HFFc6 (cell line): ENCODE measurements at places on chromosomes 7 and 10.
A peak's percentile ranks its signal among the peaks of the same experiment; 100 is the strongest.

- DNase-seq, result no peak
- no peak overlapping the region for H3K27ac ChIP-seq
- H3K4me1 ChIP-seq, result no peaks in the 10 kb centered on the region
- H3K27me3 ChIP-seq, result no peaks in the 10 kb centered on the region
- no peak overlapping the region for H3K4me3 ChIP-seq
- no peaks in the 10 kb centered on the region for H3K36me3 ChIP-seq
Measured at GRCh38 chr7:54483523-54483922, 58.7 kb upstream of the VSTM2A start.

- peak overlapping the region; percentile 75 for H3K27ac ChIP-seq
- peaks cover 53% of the 10 kb centered on the region for H3K4me1 ChIP-seq
- H3K4me3 ChIP-seq, result peak overlapping the region; percentile 42
- DNase-seq, result peak; percentile 68
- no peaks in the 10 kb centered on the region; the same call in 1 of the 2 replicates for H3K27me3 ChIP-seq
Measured at GRCh38 chr7:80614851-80615271, 23.6 kb upstream of the CD36 start.

DNA sequence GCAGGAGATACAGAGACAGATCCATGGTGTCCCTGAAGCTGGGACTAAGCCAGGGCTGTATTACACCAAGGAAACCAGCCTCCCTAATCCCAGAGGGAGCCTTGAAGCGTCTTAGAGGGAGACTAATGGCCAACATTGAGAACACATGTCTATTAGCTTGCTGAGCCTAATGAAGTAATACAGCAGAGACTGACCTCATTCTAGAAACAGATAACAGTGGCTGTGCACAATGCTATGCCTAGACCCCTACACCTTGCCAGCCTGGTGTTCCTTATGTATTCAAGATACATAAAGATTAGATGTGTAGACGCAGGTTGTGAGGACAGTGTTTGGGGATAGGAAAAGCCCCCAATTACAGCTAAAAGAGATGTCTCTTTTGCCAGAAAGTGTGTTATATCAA, 19.1 kb downstream of the GRM8 start:
- no peak overlapping the region for H3K27ac ChIP-seq
- no peak for DNase-seq
- H3K36me3 ChIP-seq, result no peaks in the 10 kb centered on the region
- H3K27me3 ChIP-seq, result no peaks in the 10 kb centered on the region; the same call in 1 of the 2 replicates
- H3K4me1 ChIP-seq, result no peaks in the 10 kb centered on the region
- no peak overlapping the region for H3K4me3 ChIP-seq

- DNase-seq, result no peak
- no peaks in the 10 kb centered on the region for H3K4me1 ChIP-seq
- H3K4me3 ChIP-seq, result no peak overlapping the region
- H3K36me3 ChIP-seq, result no peaks in the 10 kb centered on the region
- no peak overlapping the region for H3K27ac ChIP-seq
Measured at GRCh38 chr10:129864082-129864481, 100.0 kb downstream of the EBF3 start.

GRCh38 chr7:131080754-131081153, 246.9 kb upstream of the MKLN1 start:
- no peak for DNase-seq
- H3K27me3 ChIP-seq, result peaks cover 2% of the 10 kb centered on the region
- H3K27ac ChIP-seq, result no peak overlapping the region
- no peak overlapping the region for H3K4me3 ChIP-seq
- peaks cover 30% of the 10 kb centered on the region for H3K4me1 ChIP-seq

DNA sequence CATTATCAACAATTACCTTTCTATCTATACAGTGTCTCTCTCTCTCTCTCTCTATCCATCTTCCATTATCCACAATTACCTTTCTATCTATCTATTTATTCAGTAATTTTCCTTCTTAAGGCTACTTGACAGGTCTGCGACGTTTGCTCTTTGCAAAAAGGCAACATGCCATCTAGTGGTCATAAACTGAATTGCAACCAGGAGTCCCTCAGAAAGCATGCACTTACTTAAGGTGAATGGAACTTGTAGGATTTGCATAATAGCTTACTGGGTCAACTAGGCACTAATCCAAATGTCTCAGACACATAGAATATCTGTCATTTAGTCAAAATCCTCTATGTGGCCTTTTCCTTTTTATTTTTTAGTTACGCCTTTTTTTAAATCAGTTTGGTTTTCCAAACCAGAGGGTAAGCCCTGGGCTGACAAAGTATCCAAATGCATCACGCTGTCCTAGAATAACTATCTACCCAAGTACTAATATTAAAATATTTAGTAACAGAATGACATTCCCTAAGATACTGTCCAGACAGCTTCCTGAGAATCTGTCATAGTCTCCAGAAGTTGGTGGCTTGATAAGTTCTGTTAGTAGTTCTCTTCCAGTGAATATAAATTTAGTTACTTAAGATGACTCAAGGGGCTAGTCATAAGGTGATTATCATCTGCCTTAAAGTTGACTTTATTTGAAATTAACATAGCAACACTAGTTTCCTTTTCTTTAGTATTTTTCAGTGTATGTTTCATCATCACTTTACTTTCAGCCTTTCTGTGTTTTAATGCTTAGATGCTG, 208.3 kb downstream of the PPP1R3A start:
- H3K4me3 ChIP-seq, result no peak overlapping the region
- no peaks in the 10 kb centered on the region for H3K36me3 ChIP-seq
- H3K27me3 ChIP-seq, result no peaks in the 10 kb centered on the region
- peak; percentile 75 for DNase-seq
- H3K4me1 ChIP-seq, result no peaks in the 10 kb centered on the region
- no peak overlapping the region for H3K27ac ChIP-seq

DNA sequence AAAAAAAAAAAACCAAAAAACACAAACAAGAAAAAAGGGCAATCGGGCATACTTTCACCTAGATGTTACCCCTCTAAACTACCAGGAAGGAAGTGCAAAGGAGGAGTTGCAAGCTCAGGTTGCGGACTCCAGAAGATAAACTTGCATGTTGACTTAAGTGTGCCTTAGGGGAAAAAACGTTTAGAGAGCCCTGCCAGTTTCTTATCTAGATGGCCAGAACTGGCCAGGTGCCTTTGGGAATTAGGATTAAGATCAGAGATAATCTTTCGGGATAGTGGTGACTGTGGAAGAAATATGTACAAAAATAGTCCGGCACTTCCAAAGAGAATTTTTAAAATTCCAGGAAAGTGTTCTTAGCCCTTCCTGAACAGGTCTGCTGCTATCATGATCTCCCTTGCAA, 17.6 kb downstream of the EVX1 start:
- DNase-seq, result no peak
- H3K36me3 ChIP-seq, result no peaks in the 10 kb centered on the region
- H3K27me3 ChIP-seq, result peaks cover 7% of the 10 kb centered on the region; the same call in 1 of the 2 replicates
- no peak overlapping the region for H3K4me3 ChIP-seq

GRCh38 chr7:156943091-156944041, 6.1 kb upstream of the NOM1 start:
- H3K4me1 ChIP-seq, result no peaks in the 10 kb centered on the region; the same call in 1 of the 2 replicates
- no peak overlapping the region; the same call in 1 of the 2 replicates for H3K4me3 ChIP-seq
- no peak for DNase-seq
- H3K36me3 ChIP-seq, result peaks cover 5% of the 10 kb centered on the region; the same call in 1 of the 2 replicates
- peaks cover 25% of the 10 kb centered on the region for H3K27me3 ChIP-seq

- peaks cover 2% of the 10 kb centered on the region; the same call in 1 of the 2 replicates for H3K27me3 ChIP-seq
- H3K4me3 ChIP-seq, result no peak overlapping the region
- no peaks in the 10 kb centered on the region for H3K36me3 ChIP-seq
- DNase-seq, result no peak
Measured at GRCh38 chr10:96228408-96228994, 42.9 kb downstream of the BLNK start.

- no peak overlapping the region for H3K4me3 ChIP-seq
- H3K27ac ChIP-seq, result no peak overlapping the region
- H3K36me3 ChIP-seq, result peaks cover 18% of the 10 kb centered on the region; the same call in 1 of the 2 replicates
- no peak for DNase-seq
Measured at GRCh38 chr10:114131094-114131493, 42.9 kb downstream of the CCDC186 start.

GRCh38 chr7:4700577-4701235, 18.6 kb downstream of the FOXK1 start:
- peaks cover 2% of the 10 kb centered on the region; the same call in 1 of the 2 replicates for H3K27me3 ChIP-seq
- H3K4me1 ChIP-seq, result peaks cover 23% of the 10 kb centered on the region
- H3K4me3 ChIP-seq, result no peak overlapping the region
- H3K36me3 ChIP-seq, result no peaks in the 10 kb centered on the region
- peak overlapping the region; percentile 83 for H3K27ac ChIP-seq

GRCh38 chr7:132123773-132124172, 452.5 kb downstream of the PLXNA4 start:
- H3K4me1 ChIP-seq, result peaks cover 8% of the 10 kb centered on the region
- H3K27ac ChIP-seq, result no peak overlapping the region
- H3K27me3 ChIP-seq, result peaks cover 16% of the 10 kb centered on the region
- no peaks in the 10 kb centered on the region for H3K36me3 ChIP-seq

DNA sequence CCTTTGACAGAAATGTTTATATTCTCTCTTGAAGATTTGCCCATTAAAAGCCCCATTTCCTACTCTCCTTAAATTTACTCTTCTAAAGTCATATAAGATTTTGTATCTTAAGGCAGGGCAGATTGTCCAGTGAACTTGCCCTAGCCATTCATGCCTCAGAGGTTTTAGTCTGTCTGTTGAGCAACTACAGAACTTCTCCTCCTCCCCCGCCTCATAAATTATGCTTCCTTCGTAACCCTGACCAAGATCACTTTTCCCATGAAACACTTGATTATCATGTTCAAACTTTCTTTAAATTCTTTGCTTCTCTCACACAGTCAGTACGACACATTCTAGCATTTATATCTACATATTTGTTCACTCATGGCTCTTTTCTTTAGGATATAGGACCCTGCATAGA, 621.3 kb downstream of the ANKRD7 start:
- no peak overlapping the region for H3K27ac ChIP-seq
- no peaks in the 10 kb centered on the region for H3K4me1 ChIP-seq
- H3K4me3 ChIP-seq, result no peak overlapping the region
- no peaks in the 10 kb centered on the region for H3K27me3 ChIP-seq
- H3K36me3 ChIP-seq, result no peaks in the 10 kb centered on the region

DNA sequence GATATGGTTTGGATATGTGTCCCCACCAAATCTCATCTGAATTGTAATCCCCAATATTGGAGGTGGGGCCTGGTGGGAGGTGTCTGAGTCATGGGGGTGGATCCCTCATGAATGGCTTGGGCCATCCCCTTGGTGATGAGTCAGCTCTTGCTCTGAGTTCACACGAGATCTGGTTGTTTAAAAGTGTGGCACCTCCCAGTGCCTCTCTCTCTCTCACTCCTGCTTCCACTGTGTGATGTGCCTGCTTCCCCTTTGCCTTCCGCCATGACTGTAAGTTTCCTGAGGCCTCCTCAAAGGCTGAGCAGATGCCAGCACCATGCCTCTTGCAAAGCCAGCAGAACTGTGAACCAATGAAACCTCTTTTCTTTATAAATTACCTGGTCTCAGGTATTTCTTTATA, 4.8 kb upstream of the GCK start:
- H3K27ac ChIP-seq, result peak overlapping the region; percentile 8; the same call in 1 of the 2 replicates
- peaks cover 7% of the 10 kb centered on the region for H3K27me3 ChIP-seq
- no peak overlapping the region for H3K4me3 ChIP-seq
- DNase-seq, result peak; percentile 17

DNA sequence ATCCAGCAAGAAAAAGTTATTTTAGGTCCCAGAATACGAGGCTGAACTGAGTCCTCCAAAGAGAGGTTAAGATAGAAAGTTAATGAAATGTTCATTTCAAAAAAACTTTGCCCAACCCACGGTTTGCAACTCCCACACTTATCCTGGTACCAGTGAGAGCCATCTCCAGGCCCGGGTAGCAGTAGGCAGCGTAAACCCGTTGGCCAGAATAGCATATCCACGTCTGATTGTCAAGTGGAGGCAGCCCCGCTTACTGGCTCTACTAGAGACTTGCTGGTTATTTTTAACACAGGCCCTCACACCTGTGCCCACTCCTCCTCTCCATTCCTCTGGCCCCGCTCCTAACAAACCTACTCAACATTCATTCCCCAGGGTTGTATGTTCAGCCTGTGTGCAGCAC, 109.7 kb downstream of the HIP1 start:
- H3K4me1 ChIP-seq, result peaks cover 8% of the 10 kb centered on the region; the same call in 1 of the 2 replicates
- H3K27ac ChIP-seq, result no peak overlapping the region
- peaks cover 2% of the 10 kb centered on the region; the same call in 1 of the 2 replicates for H3K27me3 ChIP-seq
- H3K36me3 ChIP-seq, result peaks cover 42% of the 10 kb centered on the region
- H3K4me3 ChIP-seq, result no peak overlapping the region

DNA sequence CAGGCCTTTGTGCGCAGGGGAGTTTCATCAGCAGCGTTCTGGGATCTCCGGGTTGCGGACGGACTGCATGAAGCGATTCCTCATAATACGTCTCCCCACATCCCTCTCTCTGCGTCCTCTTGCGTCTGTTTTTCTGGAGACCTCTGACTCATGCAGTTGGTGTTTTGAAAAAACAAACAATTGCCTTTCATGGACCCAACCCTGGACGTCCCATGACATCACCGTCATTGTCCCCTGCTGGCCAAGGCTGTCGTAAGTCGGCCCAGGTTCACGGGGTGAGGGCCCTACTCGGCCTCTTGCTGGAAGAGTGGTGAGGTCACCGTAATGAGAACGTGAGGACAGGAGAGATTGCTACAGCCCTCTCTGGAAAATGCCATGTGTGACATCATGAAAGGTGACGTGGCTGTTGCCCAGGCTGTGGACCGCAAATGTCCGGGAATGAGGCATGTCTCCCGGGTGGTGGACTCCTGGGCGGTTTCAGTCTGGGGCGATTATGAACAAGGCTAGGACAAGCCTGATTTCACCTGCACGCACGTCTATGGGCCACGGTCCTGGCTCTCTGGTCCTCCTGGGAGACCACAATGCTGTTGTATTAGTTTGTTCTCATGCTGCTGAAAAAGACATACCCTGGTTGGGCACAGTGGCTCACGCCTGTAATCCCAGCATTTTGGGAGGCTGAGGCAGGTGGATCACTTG, 9.8 kb upstream of the MAFK start:
- peaks cover 17% of the 10 kb centered on the region for H3K4me1 ChIP-seq
- H3K4me3 ChIP-seq, result no peak overlapping the region
- H3K27ac ChIP-seq, result 0 out of 2 replicates have a peak overlapping the region, but pooled peaks have one; percentile 3
- peaks cover 14% of the 10 kb centered on the region for H3K27me3 ChIP-seq
- H3K36me3 ChIP-seq, result peaks cover 18% of the 10 kb centered on the region

DNA sequence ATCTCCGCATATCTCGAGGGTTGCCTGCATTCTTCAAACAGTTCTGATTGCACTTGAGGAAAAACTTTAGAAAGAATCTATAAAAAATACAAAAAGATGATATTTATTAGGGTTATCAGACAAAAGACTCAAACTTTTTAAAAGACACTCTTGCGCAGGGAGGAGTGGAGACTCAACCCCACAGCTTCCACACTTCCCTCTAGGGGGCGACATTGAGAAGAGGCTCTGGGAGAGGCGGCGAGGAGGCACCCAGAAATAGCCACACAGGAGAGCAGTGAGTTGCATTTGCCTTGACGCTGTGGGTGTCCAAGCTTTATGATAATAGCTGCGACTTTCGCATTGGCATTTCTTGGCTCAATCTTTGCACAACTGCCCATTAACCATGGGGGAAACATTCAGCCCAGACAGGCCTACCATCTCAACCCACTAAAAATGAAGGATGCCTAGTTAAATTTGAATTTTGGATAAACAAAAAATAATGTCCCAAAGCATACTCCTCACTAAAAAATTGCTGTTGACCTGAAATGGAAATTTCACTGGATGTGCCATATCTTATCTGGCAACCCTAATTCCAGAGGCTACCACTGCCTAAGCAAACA, 86.2 kb downstream of the EBF3 start:
- no peak overlapping the region for H3K27ac ChIP-seq
- H3K4me3 ChIP-seq, result no peak overlapping the region
- H3K36me3 ChIP-seq, result no peaks in the 10 kb centered on the region
- no peak for DNase-seq
- peaks cover 2% of the 10 kb centered on the region; the same call in 1 of the 2 replicates for H3K27me3 ChIP-seq

- H3K27ac ChIP-seq, result no peak overlapping the region
- no peaks in the 10 kb centered on the region for H3K4me1 ChIP-seq
- no peak overlapping the region for H3K4me3 ChIP-seq
- H3K36me3 ChIP-seq, result no peaks in the 10 kb centered on the region
- H3K27me3 ChIP-seq, result no peaks in the 10 kb centered on the region; the same call in 1 of the 2 replicates
Measured at GRCh38 chr7:142024547-142024946, 28.9 kb downstream of the MGAM start.
